ENCODE measurements at places on chromosomes 5 and 9.

DNA sequence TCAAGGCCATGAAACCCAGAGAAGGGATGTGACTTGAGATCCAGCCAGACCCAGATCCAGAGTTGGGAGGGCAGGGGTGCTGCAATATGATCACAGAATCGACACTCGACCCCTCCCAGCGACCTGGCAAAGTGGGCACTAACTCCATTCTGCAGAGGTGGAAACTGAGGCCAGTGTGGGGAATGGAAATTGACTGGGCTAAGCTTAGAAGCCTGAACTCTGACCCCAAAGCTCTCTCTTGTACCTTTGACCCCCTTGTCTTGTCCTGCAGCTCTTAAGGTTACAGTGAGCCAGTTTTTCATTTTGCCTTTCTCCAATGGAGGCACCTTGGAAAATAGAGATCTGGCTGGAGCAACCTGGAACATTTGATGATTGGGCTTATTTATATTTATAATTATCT is 14.5 kb upstream of the ERGIC1 start:
- no peak for DNase-seq

- no peak for DNase-seq
Observed at GRCh38 chr9:21414220-21414940, 5.5 kb downstream of the IFNA8 start.

GRCh38 chr9:109602987-109603386 is 104.9 kb upstream of the PTPN3 start:
- no peak for DNase-seq

GRCh38 chr5:1421521-1422341 is 23.5 kb downstream of the SLC6A3 start:
- DNase-seq: no peak

GRCh38 chr9:673966-674526 is 167.5 kb upstream of the DMRT1 start:
- DNase-seq: no peak

- no peak for DNase-seq
Observed at GRCh38 chr9:109414125-109414785, 83.9 kb downstream of the PTPN3 start.
